Activated naive CD8-positive, alpha-beta T cell treated with anti-CD3 and anti-CD28 coated beads, Interleukin-2, amount 50 U/mL, for 24 hours (primary cell): ENCODE measurements at places on chromosomes 13 and 19.

GRCh38 chr13:41700790-41701310 is 243.5 kb downstream of the RGCC start:
- DNase-seq, result no peak

DNA sequence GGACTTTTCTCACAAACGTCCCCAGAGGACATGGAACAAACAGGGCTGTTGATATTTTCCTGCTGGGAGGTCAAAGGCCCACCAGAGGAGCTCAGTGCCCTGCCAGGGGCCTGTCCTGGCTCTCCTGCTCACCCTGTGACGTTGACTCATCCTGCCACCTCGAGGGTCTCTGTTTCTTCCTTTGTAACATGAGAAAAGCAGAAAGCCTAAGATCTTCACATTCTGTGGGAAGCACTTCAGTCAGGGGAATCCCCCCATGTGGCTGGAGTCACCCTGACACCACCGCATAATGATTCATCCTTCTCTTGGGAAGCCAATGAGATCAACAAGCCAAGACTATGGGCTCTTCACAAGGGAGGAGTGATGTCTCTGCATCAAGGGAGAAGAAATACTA is 147.9 kb downstream of the KATNAL1 start:
- peak; percentile 61 for DNase-seq

DNA sequence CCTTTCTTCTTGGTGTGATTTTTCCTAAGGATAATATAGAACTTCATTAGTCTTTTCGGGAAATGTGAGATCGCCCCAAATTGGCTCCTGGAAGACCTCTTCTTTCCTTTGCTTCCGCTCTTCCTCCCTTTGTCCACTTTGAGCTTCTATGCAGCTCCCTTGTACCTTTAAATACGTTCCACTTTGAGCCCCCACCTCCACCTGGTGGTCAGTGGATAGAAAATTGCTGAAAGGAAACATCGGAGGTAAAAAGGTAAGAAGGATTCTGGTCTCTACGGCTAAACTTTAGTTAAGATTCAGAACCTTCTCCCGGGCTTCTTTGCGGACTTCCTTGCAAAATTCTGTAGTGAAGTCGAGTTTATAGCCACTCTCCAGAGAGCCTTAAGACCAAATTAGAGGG is 55.0 kb upstream of the TM9SF2 start:
- no peak for DNase-seq

DNA sequence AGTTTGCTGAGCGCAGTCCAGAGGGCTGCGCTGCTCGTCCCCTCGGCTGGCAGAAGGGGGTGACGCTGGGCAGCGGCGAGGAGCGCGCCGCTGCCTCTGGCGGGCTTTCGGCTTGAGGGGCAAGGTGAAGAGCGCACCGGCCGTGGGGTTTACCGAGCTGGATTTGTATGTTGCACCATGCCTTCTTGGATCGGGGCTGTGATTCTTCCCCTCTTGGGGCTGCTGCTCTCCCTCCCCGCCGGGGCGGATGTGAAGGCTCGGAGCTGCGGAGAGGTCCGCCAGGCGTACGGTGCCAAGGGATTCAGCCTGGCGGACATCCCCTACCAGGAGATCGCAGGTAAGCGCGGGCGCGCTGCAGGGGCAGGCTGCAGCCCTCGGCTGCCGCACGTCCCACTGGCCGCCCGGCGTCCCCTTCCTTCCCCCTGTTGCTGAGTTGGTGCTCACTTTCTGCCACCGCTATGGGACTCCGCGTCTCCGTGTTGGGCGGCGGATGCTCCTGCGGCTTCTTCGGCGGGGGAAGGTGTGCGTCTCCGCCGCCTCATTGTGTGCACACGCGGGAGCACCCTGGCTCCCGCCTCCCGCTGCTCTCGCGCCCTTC is 772 bp downstream of the GPC6 start:
- no peak for DNase-seq

GRCh38 chr19:5624018-5624663 is 1.3 kb downstream of the SAFB start:
- DNase-seq, result peak; percentile 27

DNA sequence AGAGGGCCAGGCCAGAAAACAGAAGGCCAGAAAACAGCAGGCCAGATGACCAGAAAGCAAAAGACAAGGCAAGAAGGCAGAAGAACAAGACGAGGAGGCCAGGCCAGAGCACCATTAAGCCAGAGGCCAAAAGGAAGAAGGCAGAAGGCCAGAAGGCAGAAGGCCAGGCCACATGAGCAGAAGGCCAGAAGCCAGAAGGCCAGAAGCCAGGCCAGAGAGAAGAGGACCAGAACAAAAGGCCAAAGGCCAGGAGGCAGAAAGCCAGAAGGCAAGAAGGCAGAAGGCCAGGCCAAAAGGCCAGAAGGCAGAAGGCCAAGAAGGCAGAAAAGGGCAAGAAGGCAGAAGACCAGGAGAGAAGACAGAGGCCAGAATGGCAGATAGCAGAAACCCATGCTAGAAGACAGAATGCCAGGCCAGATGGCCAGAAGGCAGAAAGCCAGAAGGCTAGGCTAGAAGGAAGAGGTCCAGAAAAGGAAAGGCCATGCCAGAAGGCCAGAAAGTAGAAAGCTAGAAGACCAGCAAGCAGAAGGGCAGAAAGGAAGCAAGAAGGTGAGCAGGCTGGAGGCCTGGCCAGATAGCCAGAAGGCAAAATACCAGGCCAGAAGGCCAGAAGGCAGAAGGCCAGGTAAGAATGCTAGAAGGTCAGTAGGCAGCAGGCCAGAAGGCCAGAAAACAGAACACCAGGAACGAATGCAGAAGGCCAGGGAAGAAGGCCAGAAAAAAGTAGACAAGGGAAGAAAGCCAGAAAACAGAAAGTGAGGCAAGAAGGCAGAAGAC is 187.6 kb downstream of the TUBA3C start:
- no peak for DNase-seq

DNA sequence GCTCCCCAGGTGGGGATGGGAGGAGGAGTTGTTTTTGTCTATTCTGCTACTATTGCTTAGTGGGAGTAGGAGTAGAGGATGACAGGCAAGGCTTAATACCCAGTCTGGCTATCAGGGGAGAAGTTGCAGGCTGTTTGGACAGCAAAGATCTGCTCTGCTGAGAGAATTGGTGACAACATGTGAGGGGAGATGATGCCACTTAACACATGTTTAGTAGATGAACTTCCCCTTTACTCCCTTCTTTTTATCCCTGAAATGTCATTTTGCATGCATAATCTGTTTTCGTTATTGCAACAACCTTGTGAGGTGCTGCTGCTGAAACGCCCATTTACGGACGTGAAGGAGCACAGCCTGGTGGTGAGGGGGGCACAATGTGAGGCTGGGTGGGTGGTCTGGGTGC is 3.0 kb upstream of the CYP4F12 start:
- DNase-seq, result no peak

DNA sequence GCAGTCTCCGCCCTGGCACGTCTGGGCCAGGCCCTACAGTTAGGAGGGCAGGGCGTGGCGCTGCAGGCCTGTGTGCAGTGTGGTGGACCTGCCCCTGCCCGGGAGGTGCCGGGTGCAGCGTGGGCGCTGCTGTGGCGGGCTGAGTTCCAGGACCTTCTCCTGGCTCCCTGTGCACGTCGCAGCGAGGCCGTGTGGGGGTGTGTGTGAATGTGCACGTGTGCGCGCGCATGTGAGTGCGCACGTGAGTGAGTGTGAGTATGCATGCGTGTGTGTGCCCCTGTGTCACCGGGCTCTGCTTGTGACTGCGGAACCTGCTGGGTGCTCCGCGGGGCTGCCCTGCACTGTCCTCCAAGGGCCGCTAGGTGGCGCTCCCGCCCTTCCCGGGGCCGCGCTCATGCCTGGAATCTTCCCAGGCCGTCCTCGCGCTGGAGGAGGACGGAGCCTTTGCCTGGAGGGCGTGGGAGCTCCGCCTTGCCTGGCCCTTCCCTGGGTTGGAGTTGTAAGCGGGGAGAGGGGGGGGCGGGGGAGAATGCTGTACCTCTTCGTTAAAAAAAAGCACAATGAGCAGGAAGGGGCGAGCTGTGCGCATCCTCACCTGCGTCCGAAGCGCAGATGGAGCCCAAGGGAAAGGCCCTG is 79.3 kb downstream of the KDM4B start:
- peak; percentile 74 for DNase-seq

- no peak for DNase-seq
These were observed 201.3 kb upstream of the SERP2 start for GRCh38 chr13:44172281-44172810.

- DNase-seq, result no peak
These were observed 628.0 kb upstream of the MIR17HG start for GRCh38 chr13:90719461-90719860.

DNA sequence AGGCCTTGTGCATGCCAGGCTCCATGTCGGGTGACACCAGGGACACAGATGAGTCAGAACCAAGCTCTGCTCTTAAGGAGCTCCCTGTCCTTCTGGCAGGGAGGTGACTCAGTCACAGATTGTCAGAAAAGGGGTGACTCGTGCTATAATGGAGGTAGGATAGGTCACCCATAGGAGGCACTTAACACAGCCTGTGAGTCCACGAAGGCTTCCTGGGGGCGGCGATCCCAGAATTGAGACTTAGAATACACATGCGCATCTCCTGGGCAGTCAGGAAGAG is 19.6 kb downstream of the FUZ start:
- DNase-seq, result peak; percentile 27

DNA sequence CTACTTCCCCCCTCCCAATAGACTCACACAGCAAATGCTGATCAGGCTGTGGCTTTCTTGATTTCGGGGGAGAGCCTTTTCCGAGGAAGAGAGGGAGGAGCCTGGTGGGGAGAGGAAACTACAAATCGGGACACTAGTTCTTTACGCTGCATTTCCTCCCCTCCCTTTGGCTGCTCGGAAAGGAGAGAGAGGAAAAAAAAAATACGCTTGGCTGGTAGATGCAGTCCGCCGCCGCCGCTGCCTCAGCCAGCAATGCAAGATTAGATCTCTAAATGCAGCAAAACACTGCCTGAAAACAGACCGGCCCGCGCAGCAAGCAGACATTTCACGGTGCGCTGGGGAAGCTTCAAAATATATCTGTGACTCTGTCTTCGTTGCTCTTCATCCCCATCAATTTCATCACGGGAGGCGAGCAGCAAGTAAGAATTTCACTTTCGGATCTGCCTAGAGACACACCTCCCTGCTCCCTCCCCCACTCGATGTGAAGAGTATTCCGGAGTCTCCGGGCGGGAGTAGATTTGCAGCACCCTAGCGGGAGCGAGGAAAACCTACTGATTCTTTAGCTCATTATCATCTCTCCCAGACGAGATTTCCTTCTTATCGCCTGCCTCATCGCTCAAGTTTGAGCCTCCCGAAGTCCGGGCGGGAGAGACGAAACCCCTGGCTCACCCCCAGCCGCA is at the start of gene PCDH17:
Gene PCDH17 (plus strand): TSS at position 149 of the 680 bp plus-strand sequence. CDS start 803 bp downstream, outside the sequence.
- peak; percentile 1 for DNase-seq

- DNase-seq, result no peak
These were observed 20.8 kb upstream of the SGCG start for GRCh38 chr13:23159760-23160637.

DNA sequence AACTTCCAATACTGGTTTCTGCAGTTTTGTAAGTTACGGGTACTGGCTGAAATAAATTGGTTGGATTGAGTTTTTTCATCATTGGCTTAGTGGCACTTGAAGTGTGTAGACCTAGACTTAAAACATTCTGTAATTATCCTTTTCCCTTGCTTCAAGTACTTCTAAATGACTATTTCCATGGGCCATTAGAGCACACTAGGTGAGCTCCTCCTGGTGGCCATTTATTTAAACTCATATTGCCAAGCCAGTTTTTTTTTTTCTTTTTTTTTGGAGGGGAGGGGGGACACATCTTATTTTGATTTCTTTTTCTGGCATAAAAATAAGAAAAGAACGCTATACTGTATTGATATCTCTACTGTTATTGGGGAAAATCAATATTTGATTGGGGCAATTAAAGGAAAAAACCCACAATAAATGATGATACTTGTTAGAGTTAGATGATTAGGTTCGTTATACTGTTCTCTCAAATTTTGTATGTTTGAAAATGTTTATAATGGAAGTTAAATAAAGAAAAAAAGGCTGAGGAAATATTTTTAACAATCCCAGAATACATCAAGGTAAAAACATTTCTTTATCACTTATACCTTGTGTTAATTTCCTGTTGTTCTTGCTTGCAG is 82.9 kb downstream of the PDS5B start:
- no peak for DNase-seq

DNA sequence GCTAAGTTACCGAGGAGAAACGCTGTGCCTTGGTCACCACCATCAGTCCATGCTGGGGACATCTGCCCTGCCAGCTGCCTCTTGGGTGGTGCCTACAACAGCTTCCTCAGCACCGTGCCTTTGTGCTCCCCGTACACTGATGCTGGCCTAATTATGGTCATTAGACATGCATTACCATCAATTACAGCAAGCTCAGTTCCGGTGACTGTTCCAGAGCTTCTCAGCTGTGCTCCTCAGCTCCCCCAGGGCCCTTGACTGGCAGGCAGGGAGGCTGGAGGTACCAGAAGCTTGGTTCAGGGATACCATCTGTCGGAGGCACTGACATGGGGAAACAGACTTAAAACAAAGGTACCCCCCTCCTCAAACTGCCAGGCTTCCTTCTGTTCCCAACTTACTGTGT is 40.2 kb downstream of the CILP2 start:
- no peak for DNase-seq

- no peak for DNase-seq
These were observed 538.5 kb downstream of the GPC6 start for GRCh38 chr13:93765062-93765461.

GRCh38 chr13:79522583-79522982 is 41.6 kb downstream of the NDFIP2 start:
- DNase-seq, result peak; percentile 14

DNA sequence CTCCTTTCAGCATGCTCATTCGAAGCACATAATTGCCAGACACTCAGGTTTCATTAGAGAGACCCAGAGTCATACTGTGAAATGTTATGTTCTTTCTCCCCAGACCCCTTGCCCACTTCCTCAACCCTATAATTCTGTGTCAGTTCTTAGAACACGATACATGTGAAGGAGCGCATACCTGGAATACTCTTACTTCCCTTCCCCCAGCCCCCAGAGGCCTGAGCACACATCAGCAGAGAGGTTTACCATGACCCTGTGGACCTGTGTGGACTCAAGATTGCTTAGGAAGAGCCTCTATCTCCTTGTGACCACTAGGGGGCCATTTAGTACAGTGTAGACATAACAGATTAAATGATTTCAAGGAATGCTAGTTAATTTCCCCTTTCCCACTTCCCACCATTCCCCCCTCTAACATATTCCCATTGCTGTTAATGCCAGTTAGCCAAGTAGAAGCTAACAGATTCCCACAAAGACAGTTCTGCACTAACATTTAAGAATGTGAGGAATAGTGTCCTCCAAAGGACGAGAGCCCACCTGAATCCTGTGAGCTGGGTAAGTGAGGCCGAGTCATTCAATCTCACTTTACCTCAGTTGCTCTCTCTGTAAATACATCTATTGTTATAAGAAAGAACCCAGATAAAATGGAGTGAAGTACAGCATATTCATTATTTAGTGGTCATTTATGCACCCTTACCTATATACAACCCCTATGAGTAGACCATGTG is 154.2 kb upstream of the MAB21L1 start:
- no peak for DNase-seq

GRCh38 chr13:58190577-58190976 is 559.0 kb downstream of the PCDH17 start:
- no peak for DNase-seq

DNA sequence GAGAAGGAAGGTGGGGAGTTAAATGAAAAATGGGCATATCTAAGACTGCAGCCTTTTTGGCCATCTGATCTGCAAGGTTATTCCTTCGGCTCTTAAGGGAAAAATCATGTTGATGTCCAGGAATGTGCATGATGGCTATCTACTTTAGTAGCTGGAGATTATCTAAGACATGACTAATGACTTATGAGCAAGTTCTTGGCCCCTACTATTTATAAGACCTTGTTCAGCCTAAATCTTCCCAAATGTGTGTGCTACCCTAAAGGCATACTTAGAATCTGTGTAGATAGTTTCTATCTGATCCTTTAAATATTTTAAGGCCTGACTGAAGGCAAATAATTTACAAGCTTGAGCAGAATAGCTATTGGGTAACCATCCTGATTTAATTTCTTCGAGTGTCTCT is 41.8 kb upstream of the CD177 start:
- DNase-seq, result no peak
